ENCODE measurements at places on chromosomes 6 and 20.

GRCh38 chr20:1965520-1966351 lies 28.1 kb downstream of the PDYN start:
- H3K4me3 ChIP-seq = peak overlapping the region; percentile 3
- H3K27me3 ChIP-seq = no peaks in the 10 kb centered on the region
- peak overlapping the region; percentile 81 for H3K27ac ChIP-seq
- DNase-seq = peak; percentile 88
- H3K36me3 ChIP-seq = no peaks in the 10 kb centered on the region

GRCh38 chr20:47547034-47547387 lies 45.3 kb downstream of the NCOA3 start:
- no peaks in the 10 kb centered on the region for H3K4me1 ChIP-seq
- H3K4me3 ChIP-seq = no peak overlapping the region
- no peak for DNase-seq
- H3K27me3 ChIP-seq = no peaks in the 10 kb centered on the region

DNA sequence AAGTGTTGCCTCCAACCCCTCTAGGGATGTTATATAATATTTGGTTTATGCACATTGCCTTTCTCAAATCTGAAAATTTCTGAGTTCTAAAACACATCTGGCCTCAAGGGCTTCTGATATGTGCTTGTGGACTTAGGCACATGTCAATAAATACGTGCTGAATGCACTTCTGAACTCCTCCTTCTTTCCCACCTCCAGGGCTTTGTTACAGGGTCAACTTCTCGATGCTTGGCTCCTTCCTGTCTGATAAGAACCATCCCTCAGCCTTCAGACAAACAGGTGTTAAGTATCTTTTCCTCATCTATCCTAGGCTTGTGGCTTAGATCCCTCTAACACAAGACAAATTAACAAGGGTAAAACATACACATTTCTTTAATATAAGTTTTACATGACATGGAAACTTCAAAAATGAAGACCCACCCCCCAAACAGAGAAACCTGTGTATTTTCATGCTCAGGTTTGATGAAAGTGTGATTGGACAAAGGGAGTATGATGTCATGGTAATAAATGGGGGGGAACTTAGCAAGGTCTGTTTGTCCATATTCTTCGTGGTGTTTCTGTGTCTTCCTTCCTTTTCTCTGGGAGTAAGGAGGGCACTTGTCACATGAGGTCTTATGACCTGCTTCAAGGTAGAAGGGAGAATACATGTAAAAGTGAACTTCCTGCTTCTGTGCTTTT lies 326.9 kb downstream of the CD83 start:
- H3K27ac ChIP-seq = no peak overlapping the region
- no peaks in the 10 kb centered on the region for H3K36me3 ChIP-seq
- no peak for DNase-seq
- peaks cover 5% of the 10 kb centered on the region for H3K4me1 ChIP-seq

GRCh38 chr6:139164001-139164400 lies 29.1 kb downstream of the HECA start:
- H3K36me3 ChIP-seq = peaks cover 28% of the 10 kb centered on the region
- H3K4me3 ChIP-seq = no peak overlapping the region
- peaks cover 4% of the 10 kb centered on the region for H3K4me1 ChIP-seq
- no peak for DNase-seq
- peak overlapping the region; percentile 48 for H3K27ac ChIP-seq

DNA sequence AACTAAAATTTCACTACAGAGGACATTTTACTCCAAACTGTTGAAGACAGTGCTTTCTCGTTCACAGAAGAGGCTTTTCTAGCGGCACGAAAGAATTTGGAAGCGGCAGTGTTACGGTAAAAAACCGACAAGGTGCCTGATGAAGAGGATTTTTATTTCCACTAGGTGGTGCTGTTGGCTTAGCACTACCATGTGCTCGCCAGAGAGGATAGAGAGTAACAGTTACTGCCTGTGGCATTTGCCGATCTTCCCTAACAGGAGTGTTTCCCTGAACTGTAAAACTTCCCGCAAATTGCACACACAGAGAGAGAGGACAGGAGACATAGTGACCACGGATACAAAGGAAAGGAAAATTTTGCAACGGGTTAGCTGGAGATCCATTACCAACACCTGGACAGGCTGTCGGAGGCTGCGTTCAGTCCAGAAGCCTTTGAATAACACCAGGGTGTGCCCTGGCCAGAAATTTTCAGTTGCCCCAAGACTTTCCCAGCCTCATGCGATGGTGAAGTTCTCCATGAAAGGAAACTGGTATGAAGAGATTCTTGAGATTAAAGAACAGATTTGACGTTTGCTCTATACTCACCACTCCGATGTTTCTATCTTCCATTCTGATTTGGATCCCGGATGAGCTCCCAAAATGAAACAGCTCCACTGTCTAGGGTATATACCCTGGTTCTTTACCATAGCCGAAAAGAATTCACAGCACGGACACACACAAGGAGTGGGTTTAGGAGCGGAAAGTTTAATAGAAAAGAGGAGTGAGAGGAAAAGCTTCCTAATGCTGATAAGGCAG lies 48.1 kb downstream of the HLA-DPB1 start:
- peak; percentile 28 for DNase-seq
- no peaks in the 10 kb centered on the region for H3K27me3 ChIP-seq
- H3K36me3 ChIP-seq = no peaks in the 10 kb centered on the region
- H3K4me1 ChIP-seq = no peaks in the 10 kb centered on the region
- no peak overlapping the region for H3K4me3 ChIP-seq
- no peak overlapping the region for H3K27ac ChIP-seq

DNA sequence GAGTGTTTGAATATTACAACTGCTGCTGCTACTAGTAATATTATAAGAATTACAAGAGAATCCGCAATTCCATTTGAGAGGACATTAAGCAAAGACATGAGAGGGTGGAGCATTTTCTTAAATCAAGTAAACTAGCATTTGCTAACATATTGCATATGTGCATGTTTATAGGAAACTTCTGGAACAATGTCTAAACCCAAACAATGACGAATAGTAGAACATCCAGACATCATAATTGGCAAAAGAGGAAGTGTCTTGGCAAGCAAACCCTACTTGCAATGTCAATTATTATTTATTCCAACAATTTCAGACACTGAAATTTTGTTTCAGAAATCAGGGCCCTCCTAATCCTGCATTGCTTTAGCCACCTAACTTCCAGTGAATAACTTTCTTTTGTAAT lies 1155.3 kb upstream of the GJE1 start:
- no peaks in the 10 kb centered on the region for H3K4me1 ChIP-seq
- H3K27me3 ChIP-seq = no peaks in the 10 kb centered on the region
- no peak overlapping the region for H3K4me3 ChIP-seq
- DNase-seq = no peak
- no peaks in the 10 kb centered on the region for H3K36me3 ChIP-seq

DNA sequence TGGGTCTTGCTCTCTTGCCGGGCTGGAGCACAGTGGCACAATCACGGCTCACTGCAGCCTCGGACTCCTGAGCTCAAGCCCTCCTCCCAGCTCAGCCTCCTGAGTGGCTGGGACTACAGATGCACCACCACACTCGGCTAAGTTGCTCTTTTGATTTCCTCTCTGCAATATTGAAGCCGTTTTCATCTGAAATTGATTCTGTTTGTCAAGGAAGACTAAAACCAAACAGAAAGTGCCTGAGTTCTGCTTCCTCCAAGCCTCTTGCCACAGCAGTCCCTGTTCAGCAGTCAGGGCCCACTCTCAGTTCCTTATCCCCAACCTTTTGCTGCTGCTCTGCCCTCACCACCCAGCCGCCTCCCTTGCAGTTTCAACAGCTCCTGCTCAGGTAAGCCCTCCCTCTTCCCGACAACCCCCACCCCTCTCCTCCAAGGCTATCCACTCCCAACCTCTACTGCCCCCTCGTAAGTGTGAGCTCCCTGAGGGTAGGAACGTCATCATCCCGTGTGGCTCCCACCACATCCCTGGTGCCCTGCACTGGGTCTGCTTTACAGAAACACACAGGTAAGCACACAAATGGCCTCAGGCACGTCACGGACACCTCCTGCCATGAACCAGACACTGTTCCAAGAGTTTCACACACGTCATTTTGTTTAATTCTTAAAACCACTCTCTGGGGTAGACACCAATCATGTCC lies 70.7 kb upstream of the TAB2 start:
- H3K4me1 ChIP-seq = peaks cover 61% of the 10 kb centered on the region
- H3K36me3 ChIP-seq = no peaks in the 10 kb centered on the region
- no peaks in the 10 kb centered on the region for H3K27me3 ChIP-seq
- DNase-seq = peak; percentile 70
- peak overlapping the region; percentile 36 for H3K4me3 ChIP-seq

GRCh38 chr6:33577106-33577535 lies 3.0 kb downstream of the BAK1 start:
- peak; percentile 80 for DNase-seq
- peaks cover 40% of the 10 kb centered on the region for H3K4me1 ChIP-seq
- peak overlapping the region; percentile 90 for H3K27ac ChIP-seq

DNA sequence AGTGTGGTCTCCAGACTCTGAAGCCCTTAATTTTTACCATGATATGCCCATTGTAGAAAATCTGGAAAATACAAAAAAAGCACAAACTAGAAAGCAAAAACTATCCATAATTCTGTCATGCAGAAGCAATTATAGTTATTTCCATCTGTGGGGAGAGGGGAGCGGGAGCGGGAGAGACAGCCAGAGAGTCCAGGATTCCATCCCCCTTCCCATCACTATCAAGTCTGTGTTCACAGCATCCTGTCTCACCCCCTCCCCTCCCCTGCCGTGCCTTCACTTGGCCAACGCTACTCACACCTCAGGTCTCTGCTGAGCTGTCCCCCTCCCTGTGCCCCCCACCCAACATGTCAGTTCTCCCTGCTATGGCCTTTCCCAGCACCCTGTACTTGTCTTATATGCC lies 14.5 kb downstream of the RIMS4 start:
- H3K27me3 ChIP-seq = no peaks in the 10 kb centered on the region
- DNase-seq = no peak
- H3K4me1 ChIP-seq = no peaks in the 10 kb centered on the region
- no peak overlapping the region for H3K4me3 ChIP-seq
- no peaks in the 10 kb centered on the region for H3K36me3 ChIP-seq

DNA sequence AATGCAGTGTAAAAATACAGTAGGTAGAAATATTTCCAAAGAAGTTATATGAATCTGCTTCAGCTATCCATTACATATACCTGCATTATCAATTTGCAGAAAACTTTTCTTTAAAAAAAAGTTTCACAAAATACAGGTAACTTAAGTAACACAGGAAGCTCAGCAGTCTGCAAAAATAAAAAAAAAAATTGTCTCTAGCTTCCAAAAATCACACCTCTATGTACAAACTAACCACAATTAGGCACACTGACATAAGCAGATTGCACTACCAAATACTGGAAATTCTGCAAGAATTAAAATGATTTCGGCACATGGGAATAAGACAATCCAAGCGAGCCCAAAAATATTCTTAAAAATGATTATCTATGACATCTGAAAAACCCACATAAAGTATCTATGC lies 41.2 kb downstream of the ME1 start:
- H3K4me1 ChIP-seq = no peaks in the 10 kb centered on the region
- H3K36me3 ChIP-seq = no peaks in the 10 kb centered on the region
- no peak overlapping the region for H3K4me3 ChIP-seq

GRCh38 chr20:22801528-22801927 lies 217.2 kb upstream of the FOXA2 start:
- no peak overlapping the region for H3K27ac ChIP-seq
- H3K27me3 ChIP-seq = no peaks in the 10 kb centered on the region
- H3K36me3 ChIP-seq = no peaks in the 10 kb centered on the region
- H3K4me3 ChIP-seq = no peak overlapping the region
- no peaks in the 10 kb centered on the region for H3K4me1 ChIP-seq
- DNase-seq = no peak

DNA sequence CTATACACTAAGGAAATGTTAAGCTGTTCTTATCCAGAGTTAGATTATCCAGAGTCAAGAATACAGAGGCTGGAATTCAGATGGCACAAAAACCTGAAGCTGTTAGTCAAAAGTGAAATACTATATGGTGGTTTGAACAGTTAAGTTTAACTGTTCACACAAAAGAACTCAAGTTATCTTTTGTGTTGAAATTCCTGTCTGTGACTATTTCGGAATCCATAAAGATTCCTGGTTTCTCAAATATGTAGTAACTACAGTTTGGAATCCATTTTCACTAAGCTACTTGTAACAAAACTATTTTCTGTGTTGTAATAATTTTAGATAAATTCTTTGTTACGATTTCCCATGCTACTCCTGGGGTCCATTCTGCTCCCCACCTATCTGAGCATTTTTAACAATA lies 24.5 kb downstream of the FIG4 start:
- no peak overlapping the region for H3K27ac ChIP-seq
- H3K27me3 ChIP-seq = no peaks in the 10 kb centered on the region
- DNase-seq = no peak
- H3K4me3 ChIP-seq = no peak overlapping the region

DNA sequence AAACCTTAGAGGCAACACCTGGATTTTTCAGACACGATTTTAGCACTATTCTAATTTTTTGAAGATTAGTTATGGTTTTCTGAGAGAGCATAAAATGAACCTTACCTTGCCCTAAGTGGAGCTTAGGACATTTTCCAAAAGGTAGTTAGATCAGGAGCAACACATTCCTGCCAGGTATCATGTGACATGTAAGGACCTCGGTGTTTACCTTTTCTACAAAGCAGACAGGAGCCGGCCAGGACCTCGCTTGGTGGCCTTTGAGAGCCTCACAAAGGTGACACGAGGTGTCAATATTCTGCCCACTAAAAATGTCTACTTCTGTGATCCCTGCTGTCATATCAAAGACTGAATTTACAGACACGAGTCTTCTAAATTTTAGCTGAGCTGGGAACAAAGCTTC lies 174.9 kb downstream of the SMOC2 start:
- no peak overlapping the region for H3K27ac ChIP-seq
- no peaks in the 10 kb centered on the region for H3K36me3 ChIP-seq
- no peaks in the 10 kb centered on the region for H3K27me3 ChIP-seq
- DNase-seq = no peak
- no peak overlapping the region for H3K4me3 ChIP-seq
- H3K4me1 ChIP-seq = no peaks in the 10 kb centered on the region

- no peak for DNase-seq
- H3K4me1 ChIP-seq = no peaks in the 10 kb centered on the region
- H3K4me3 ChIP-seq = no peak overlapping the region
- H3K27me3 ChIP-seq = no peaks in the 10 kb centered on the region
- no peak overlapping the region for H3K27ac ChIP-seq
- no peaks in the 10 kb centered on the region for H3K36me3 ChIP-seq
Measured at GRCh38 chr6:102223942-102224341, 830.4 kb downstream of the GRIK2 start.

DNA sequence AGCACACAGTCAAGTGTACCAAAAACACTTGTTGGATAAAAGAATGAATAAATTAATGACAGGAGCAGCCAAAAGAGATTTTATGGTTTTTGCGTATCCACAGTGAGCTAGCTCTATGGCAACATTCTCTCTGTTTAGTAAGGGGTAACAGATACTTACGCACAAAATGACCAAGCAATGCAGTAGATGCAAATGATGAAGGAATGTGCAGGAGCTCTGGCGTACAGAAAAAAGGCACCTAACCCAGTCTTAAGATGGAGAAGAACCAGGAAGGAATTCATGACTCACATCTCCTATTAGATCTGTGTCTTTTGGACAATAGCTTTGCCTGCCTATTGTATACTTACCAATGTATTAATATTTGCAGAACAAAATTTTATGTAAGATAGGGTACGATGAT lies 191.9 kb upstream of the PREP start:
- DNase-seq = peak; percentile 40
- no peak overlapping the region for H3K27ac ChIP-seq
- no peaks in the 10 kb centered on the region for H3K27me3 ChIP-seq
- no peak overlapping the region for H3K4me3 ChIP-seq
- peaks cover 41% of the 10 kb centered on the region for H3K4me1 ChIP-seq
- no peaks in the 10 kb centered on the region for H3K36me3 ChIP-seq

All from CD14-positive monocyte (primary cell).